SJCRH30 (cell line): ENCODE measurements at places on chromosomes 2 and 18.

- DNase-seq: no peak
Measured at GRCh38 chr2:39994151-39994550, 215.1 kb upstream of the THUMPD2 start.

GRCh38 chr2:37827455-37827854 lies 97.6 kb upstream of the RMDN2 start:
- no peak for DNase-seq

GRCh38 chr2:238024986-238025385 lies 35.8 kb upstream of the SCLY start:
- DNase-seq: no peak

DNA sequence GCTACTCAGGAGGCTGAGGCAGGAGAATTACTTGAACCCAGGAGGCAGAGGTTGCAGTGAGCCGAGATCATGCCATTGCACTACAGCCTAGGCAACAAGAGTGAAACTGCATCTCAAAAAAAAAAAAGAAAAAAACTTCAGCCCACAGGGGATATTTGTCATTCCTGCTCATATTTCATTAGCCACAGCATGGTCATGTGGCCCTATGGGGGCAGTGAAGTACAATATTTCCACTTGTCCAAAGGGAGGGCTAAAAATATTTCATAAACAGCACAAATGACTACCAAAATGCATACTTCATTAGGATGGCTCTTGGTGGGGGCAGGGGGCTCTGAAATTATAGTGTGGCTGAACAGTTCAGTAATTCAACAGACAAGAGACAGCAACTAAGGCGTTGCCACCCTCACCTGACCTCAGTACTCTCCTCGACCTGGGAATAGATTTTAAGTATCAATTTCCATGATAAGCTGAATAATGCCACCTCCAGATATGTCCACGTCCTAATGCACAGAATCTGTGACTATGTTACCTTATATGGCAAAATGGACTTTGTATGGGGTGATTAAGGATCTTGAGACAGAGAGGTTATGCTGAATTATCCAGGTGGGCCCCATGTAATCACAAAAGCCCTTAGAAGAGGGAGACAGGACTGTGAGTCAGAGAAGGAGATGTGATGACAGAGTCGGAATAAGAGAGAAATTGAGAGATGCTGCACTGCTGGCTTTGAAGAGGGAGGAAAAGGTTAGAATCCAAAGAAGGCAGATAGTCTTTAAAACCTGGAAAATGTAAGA lies 158.2 kb upstream of the CRIM1 start:
- no peak for DNase-seq

DNA sequence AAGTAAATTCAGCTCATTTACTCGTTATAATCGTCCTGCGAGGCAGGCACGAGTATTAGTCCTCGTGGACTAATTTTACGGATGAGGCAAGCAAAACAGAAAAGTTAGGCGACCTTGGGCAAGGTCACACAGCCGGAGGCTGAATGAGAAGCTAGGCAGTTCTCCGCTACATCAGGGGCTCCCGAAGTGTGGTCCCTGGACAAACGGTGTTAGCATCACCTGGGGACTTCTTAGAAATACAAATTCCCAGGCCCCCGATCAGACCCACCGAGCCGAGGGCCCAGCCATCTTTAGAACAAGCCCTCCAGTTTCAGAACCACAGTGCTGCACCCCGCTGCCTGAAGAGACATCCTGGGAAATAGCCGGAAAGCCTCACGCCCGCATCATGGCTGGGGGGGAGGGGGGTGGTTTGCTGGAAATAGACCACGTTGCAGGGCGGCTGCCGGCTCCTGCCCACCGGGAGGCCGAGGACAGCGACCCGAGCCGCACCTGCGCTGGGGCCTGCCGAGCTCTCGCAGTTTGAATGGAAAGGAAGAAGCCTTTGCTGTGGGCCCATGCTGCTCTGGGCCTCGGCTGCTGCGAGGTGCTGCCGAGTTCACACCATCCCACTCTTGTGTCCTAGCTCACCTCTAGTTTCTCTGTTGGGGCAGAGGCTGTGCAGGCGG lies 72.2 kb downstream of the TFCP2L1 start:
- no peak for DNase-seq

- DNase-seq: no peak
Measured at GRCh38 chr18:63689064-63689463, 13.7 kb upstream of the SERPINB11 start.

DNA sequence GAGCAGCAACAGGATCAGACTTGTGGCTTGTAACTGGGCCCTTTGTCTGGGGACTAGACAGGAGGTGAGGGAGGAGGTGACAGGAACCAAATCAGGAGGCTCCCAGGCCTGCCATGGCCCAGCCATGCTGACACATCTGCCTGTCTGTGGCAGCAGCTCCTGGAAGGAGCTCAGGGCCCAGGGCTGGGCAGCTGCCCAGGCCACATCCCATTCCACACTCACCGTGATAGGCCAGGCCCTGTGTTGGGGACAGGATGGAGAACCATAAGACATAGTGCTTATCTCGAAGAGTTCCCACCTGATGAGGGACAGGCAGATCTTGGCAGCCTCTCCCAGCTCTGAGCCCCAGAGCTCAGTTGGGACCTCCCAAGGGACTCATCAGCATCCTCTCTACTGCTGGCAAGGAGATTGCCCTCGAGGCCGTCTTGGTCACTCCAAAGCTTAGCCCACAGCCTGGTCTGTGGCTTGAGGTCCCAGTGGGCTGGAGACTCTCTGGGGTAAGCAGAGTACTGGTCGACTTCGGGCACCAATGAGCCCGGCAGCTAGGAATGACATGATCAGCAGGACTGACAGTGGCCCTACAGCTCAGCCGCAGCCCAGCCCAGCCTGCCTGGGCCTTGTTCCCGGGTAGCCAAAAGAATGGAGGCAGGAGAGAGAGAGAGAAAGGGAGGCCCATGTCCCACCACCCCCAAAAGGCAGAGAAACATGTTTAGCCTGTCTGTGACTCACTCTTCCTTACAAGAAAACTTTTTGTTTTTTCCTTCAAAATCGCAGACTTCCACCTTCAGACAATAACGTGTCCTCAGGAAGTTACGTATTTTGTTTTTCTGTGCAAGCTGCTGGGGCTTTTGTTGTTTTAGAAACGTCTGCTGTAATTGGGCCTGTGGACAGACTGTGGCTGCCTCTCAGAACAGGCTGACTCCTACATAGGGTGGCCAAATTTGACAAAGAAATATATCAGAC lies 82.1 kb downstream of the HS1BP3 start:
- peak; percentile 43 for DNase-seq

DNA sequence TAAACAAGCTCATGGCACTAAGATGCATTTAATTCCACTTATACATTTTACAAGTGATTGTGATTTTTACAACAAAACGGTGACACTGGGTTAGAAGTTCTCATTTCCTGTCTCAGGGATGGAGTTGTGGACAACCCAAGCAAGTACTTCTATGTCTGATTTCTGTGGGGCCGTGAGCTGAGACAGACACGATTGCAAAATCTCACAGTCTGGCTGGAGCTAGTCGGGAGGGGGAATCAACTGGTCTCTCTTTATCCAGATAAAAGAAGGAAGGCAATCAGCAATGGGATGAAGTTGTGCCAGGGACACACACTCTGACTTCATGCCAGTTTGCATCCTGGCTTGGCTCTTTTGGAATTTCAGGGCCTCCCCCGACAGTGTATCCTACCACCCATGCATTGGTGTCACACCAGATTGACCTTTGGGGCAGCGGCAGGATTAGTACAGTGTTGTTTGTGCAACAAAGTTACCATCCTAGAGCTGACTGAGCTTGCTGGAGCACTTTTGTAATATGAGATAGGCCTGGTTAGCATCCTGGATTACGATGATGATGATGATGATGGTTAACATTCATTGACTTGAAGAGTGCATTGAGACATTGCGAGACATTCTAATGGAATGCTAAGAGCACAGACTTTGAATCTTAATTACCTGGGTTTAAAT lies 98.8 kb downstream of the CTAGE1 start:
- DNase-seq: no peak

DNA sequence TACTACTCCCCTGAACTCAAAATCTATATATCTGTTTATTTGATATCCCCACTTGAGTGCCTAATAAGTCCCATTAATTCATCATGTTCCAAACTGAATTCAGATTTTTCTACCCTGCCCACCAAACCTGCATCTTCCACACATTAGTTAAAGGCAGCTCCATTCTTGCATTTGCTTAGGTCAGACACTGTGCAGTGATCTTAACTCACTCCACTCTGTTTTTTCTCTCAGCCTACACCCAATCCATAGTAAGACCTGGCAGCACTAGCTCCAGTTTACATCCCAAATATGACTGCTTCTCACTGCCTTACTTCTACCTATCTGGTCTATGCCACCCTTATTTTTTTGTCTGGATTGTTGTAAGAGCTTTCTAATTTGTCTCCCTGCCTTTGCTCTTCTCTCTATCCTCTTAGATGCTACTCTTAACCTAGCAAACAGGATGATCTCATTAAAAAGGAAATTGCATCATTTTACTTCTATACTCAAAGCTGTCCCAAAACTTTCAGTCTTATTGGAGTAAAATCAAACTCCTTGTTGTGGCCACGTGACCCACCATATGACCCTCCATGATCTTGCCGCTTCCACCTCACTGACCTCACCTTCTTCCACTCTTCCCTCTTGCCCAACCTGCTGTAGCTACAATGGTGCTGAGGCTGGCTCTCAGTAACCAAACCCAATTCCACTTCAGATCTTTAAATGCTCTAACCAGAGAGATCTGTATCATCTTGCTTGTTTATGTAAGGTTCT lies 274.9 kb upstream of the FANCL start:
- DNase-seq: no peak

- no peak for DNase-seq
Measured at GRCh38 chr2:169362118-169362893, at the start of gene LRP2. LRP2 (minus strand) TSS chr2:169362534; CDS start chr2:169362399, 135 bp downstream.

DNA sequence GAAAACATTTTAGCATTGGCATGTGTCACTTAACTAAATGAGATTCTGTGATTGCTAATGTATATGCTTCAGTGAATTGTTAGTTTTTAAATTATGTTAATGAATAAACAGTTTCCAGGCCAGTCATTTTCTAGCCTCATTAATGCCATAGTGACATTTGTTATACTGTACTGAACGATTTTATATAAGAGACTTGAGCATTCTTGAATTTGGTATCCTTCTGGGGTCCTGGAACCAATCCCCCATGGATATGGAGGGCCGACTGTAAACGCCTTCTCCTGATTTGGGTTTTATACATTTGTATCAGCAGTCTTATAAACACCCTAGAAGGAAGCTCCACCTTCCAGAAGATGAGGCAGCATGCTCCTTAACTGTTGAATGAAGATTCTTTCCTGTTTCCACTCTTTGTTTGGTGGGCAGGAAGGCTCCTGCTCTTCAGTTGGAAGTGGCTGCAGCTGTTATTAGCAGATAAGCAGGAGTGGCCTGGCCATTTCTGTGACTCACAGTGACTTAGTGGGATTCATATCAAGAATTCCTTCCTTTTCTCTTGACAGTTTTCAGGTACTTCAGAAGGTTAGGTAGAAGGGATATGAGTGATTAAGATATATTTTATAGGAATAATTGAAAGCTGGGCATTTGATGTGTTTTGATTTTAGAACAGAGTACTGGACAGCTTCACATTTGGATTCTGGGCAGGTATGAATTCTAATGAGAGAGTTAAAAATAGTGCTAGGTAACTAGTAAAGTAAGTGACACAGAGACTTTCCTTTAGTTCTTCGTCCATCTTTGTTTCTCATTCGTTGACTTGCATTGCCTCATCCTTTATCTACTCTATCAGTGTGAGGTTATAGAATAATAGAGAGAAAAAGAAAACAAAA lies 124.9 kb downstream of the PLCL1 start:
- peak; percentile 39 for DNase-seq

DNA sequence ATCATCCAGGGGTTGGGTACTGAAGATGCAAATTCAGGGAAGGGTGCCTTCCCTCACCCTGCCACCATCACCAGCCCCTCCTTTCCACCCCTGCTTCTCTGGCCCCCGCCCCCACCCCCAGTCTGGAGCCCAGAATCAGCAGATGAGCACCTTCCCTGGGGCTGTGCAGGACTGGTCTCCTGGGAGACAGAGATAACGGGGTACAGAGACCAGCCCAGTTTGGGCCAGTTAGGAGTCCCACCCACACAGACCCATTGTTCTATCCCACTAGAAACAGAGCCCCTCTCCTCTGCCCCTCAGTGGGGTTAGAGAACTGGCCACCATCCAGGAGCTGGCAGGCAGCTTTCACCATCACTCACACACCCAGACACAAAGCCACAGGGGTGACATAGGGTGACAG lies 4.5 kb upstream of the CRYBA2 start:
- DNase-seq: peak; percentile 24

DNA sequence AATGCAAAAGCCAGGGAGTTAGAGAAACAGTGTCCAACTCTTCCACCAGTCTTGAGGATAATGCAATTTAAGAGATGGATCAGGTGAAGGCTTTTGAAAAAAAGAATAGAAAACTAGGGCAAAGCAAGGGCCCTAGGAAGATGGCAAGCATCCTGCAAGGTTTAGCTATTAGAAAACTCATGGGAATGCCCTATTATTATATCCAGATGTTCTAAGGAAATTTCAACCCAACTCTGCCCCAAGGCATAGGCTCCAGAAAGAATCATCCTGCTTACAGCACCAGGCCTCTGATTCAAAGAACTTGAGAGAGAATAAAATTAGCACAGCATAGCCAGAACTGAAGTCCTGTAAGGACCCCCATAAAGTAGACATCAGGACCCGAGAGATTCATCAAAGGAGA lies 68.1 kb downstream of the EN1 start:
- no peak for DNase-seq

DNA sequence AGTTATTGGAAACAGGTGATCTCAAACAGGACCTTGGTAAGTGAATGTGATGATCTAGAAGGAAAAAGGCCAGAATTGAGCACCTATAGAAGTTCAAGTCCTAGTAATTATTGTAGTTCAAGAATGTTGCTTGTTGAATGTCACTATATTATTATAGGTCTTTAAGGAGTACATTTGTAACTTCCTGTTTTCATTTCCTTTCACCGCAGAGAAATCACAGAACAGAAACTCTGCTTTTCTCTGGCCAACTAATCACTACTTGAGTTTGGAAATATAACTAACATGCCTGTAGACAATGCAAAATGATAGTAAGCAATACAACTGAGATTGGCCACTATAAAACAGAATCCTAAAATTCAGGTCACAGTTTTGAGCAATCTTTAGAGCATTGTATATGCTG lies 61.8 kb upstream of the EFEMP1 start:
- no peak for DNase-seq

- peak; percentile 77 for DNase-seq
Measured at GRCh38 chr2:7427293-7428060, 510.3 kb downstream of the RNF144A start.

DNA sequence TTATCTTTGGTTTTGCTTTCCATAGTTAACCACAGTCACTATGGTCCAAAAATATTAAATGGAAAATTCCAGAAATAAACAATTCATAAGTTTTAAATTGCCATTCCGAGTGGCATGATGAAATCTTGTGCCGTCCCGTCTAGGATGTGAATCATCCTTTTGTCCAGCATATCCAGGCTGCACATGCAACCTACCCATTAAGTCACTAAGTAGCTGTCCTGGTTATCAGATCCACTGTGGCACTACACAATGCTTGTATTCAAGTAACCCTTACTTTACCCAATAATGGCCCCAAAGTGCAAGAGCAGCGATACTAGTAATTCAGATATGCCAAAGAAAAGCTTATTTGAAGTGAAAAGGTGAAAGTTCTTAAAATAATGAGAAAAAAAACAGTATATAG lies 10.7 kb downstream of the USP34 start:
- DNase-seq: no peak

- no peak for DNase-seq
Measured at GRCh38 chr2:71889759-71890684, 257.6 kb downstream of the CYP26B1 start.

- DNase-seq: no peak
Measured at GRCh38 chr2:234355021-234355720, 141.7 kb downstream of the ARL4C start.

- no peak for DNase-seq
Measured at GRCh38 chr18:25805323-25805722, 285.1 kb downstream of the SS18 start.
